ENCODE measurements at places on chromosomes 11 and 22.

- no peak for DNase-seq
Observed at GRCh38 chr11:72600557-72600956, 73.7 kb downstream of the PDE2A start.

DNA sequence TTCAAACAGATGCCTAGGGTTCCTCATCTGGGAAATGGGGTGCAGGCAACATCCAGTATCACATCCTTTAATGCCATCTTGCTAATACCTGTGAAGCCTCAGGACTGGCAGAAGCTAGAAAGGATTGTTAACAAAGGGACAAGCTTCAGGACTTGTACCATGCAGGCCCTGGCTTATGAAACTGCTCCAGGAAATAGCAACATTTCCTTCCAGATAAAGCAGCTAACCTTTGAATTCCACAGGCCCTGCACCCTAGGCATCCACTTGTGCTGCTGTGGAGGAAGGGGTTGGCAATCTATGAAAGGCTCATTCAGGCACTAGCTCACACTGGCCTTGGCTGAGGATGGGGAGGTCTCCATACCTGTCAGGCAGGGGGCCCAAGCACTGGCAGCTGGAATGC is 87.2 kb downstream of the BTBD10 start:
- DNase-seq: no peak

- DNase-seq: no peak
Observed at GRCh38 chr11:59289356-59290181, 69.1 kb upstream of the OR5AN1 start.

DNA sequence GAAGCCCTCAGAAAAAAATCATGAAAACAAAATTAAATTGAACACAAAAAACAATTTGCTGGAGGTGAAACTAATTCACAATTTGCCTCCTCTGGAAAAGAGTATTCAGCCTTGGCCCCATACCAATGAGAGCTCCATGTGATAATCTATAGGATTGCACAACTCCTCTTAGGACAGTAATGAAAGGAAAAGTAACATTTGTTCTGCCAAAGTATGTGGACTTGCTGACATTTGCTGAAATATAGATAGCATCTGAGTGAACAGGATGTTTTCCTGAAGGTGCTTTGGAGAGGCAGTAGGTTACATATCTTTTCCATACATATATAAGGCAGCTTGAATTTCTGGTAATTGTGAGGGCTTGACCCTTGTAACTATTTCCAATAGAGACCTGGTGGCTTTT is 122.8 kb downstream of the OR4C45 start:
- no peak for DNase-seq

GRCh38 chr11:65424205-65425104 is 1.9 kb downstream of the NEAT1 start:
- DNase-seq: peak; percentile 67

DNA sequence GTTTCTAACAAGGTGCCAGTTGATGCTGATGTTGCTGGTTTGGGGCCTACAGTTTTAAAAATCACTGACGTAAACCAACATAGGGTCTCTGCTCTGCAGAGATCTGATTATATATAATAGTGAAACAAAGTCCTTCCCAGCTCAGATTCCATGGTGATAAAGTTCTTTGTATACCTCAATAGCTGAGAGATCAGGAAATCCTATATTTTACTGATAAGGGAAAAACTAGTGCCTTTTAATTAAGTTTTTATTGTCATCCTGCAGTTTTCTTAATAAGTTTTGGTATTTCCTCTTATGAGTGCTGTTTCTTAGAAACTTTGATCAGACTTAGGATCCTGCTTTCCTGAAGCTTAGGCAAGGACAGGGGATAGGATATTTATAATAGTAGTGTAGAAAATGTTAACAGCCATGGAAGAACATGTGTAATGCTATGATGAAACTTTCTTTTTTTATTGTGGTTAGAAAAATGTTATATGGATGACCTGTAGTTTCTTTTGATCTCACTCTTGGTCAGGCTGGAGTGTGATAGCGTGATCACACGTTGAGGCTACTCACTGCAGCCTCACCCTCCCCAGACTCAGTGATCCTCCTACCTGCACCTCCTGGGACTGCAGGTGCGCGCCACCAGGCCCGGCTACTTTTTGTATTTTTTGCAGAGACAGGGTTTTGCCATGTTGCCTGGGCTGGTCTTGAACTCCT is 14.1 kb downstream of the CAPRIN1 start:
- DNase-seq: no peak
